Activated T-helper 9 cell treated with anti-CD3 and anti-CD28 coated beads, Interleukin-2, amount 50 U/mL, for 16 hours (primary cell): ENCODE measurements at places on chromosomes 7 and 10.
A peak's percentile ranks its signal among the peaks of the same experiment; 100 is the strongest.

- no peak for DNase-seq
These were observed 504.4 kb downstream of the TCERG1L start for GRCh38 chr10:130807096-130807495.

DNA sequence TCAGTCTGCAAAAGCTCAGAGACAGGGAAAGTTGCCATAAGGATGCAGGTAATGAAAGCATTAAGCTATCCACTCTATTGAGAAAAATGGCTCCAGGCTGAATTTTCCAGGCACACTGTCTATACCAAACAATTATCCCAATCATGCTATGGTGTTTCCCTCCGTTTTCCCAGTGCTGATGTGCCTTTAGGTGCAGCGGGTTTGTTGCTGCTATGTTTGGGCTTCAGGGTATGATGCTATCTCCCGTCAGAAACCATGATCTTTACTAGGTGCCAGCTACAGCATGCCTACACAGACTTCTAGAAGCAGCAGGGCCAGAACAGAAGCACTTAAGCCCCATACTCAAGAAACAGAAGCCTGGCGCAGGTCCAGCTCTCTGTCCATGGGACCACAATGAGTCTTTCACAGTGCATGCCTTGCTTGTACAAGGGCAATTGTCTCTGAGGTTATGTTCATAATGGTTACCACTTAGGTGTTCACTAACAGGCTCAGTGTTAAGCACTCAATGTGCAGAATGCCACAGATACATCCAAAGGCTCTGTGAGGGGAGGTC lies 19.4 kb downstream of the STEAP1B start:
- no peak for DNase-seq

DNA sequence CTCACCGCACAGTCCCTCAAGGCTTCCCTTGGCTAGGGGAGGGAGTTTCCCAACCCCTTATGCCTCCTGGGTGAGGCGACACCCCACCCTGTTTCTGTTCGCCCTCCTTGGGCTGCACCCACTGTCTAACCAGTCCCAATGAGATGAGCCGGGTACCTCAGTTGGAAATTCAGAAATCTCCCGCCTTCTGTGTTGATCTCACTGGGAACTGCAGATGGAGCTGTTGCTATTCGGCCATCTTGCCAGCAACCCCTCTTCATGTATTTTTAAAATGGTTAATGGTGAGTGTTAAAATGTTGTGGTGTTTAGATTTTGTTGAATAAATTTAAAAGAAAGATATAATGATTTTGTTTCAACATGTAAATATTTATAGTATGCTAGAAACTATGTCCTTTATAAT lies 22.0 kb downstream of the UMAD1 start:
- no peak for DNase-seq

GRCh38 chr10:121615836-121616235 lies 17.6 kb upstream of the FGFR2 start:
- DNase-seq: no peak

DNA sequence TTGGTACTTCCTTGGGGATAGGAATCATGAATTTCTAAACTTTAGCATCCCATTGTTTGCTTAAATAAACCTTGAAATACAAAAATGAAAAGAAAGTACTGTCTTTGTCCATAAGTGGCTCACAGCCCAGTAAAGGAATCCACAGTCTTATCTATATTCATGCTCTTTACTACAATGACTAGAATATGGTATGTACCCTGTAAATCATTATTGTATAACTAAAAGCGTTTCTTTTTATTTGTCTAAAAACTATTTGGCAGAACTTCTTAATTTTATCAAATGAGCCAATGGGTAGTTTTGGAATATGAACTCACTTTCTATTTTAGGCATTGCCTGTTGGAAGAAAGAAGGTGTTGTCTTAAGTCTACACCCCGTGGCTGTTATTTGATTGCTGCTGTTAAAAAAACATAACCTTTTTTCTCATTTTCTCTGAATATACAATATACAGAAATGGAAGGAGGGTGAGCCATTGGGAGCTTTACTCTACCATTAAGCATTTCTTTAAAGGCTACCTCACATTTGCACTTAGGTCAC lies 12.4 kb upstream of the STRIP2 start:
- no peak for DNase-seq

DNA sequence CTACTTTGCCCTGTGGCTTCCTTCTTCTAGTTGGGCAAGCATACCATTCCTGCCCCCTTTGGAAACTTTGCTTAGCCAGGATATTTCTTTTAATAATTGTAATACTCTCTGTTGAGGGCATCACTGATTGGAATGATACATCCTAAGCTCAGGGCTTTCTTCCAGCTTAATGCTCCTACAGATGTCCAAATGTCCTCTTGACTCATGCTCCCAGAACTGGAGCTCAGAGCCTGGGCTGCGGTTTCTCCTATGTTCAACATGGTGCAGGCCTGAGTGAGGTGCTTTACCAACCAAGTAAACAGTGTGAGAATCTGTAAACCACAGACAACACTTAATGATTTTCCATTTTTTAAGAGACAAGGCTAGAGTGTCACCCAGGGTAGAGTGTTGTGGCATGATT lies 108.6 kb downstream of the LRRC4 start:
- no peak for DNase-seq

GRCh38 chr10:73991884-73992245 lies 6.1 kb upstream of the VCL start:
- peak; percentile 52 for DNase-seq

- no peak for DNase-seq
These were observed 2.0 kb downstream of the NFKB2 start for GRCh38 chr10:102397222-102398171.
